ENCODE measurements at places on chromosomes 11 and 22. TPM values are rescaled to one million over a fixed set of nuclear protein-coding genes. Genes with fewer than 3 reads are reported as not detected.

AMOTL1 gene
- total RNA-seq, result 27.6 TPM

MAPK8IP2 gene
- total RNA-seq, result 6.4 TPM

SYT13 gene
- 1.4 TPM for total RNA-seq

ALG12 gene
- total RNA-seq, result 16.6 TPM

NXPE2 gene
- total RNA-seq, result not detected

HBE1 gene
- total RNA-seq, result 212 TPM

MRPL16 gene
- total RNA-seq, result 61.0 TPM

MED19 gene
- total RNA-seq, result 18.0 TPM

PLEKHA7 gene
- total RNA-seq, result 7.2 TPM

SDHD gene
- total RNA-seq, result 129 TPM

OR5A1 gene
- total RNA-seq, result not detected

OR4A47 gene
- not detected for total RNA-seq

DNA sequence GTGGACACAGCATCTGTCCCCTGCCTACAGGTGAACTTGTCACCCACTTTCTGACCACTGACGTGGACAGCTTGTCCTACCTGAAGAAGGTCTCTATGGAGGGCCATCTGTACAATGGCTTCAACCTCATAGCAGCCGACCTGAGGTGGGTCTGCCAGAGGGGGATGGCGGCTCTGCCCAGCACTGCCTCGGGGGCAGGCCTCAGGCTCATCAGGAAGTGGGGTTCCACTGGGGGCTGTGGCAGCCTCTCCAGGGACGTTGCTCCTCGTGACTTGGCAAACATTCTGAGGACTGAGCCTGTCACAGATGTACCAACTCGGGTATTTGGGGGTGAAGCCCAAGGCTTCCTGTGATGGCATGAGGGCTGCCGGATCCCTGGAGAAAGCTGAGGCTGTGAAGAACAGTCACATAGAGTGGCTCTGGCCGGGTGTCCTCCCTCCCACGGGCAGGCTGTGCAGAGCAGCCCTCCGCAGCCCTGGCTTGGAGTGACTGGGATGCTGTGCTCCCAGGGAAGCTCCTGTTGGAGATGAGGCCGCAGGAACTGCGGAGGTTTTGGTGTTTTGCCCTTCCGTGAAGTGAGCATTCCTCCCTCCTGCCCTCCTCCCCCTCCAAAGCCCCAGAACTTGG is 26.5 kb upstream of the DGCR8 start:
- 0 out of 2 replicates have a peak, but pooled peaks cover 3% of the 10 kb centered on the region for H3K36me3 ChIP-seq
- no peaks in the 10 kb centered on the region for H3K4me1 ChIP-seq
- no peak overlapping the region for H3K4me3 ChIP-seq
- no peak overlapping the region for H3K27ac ChIP-seq
- no peaks in the 10 kb centered on the region for H3K27me3 ChIP-seq

GRCh38 chr11:27263046-27263445 is 100.0 kb downstream of the CCDC34 start:
- H3K4me3 ChIP-seq, result no peak overlapping the region
- no peaks in the 10 kb centered on the region for H3K27me3 ChIP-seq
- DNase-seq, result no peak
- no peaks in the 10 kb centered on the region for H3K36me3 ChIP-seq
- H3K4me1 ChIP-seq, result no peaks in the 10 kb centered on the region
- no peak overlapping the region for H3K27ac ChIP-seq

DNA sequence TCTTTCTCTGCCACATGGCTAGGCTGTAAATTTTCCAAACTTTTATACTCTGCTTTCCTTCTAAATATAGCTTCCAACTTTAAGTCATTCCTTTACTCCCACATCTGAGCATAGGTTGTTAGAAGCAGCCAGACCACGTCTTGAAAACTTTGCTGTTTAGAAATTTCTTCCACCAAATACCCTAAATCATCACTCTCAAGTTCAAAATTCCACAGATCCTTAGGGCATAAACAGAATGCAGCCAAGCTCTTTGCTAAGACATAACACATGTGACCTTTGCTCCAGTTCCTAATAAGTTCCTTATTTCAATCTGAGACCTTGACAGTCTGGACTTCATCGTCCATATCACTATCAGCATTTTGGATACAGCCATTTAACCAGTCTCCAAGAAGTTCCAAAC is 749.9 kb downstream of the METTL15 start:
- H3K36me3 ChIP-seq, result no peaks in the 10 kb centered on the region
- H3K4me1 ChIP-seq, result no peaks in the 10 kb centered on the region
- no peak for DNase-seq
- H3K27me3 ChIP-seq, result no peaks in the 10 kb centered on the region

DNA sequence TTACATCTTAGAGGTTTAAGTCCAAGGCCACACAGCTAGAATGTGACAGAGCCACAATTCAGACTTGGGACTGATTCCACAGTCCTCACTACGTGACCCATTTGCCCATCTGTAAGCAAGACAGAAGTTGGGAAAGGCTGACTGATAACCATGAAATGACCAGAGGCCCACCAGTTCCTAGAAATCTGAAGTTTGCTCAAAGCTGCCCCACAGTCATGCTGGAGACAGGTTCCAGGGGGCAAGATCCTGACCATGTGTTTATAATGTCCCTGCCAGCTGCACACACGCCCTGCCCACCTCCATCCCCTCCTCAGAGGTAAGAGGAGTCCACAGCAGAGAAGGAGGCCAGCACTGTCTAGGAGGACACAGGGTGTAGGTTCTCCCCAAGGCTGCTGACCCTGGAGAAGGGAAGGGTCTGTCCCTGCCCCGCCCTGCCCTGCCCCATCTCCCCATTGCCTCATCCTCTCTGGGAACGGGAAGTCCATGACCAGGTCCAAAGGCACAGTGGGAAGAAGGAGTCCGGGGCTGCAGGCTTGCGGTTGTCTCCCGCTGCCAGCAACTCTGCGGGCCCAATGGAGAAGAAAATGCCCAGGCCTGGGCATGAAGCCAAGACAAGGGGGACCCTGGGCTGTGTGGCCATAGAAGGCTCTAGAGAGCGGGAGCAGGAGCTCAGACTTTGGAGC is 11.9 kb upstream of the OAF start:
- DNase-seq, result no peak
- H3K4me3 ChIP-seq, result no peak overlapping the region
- no peak overlapping the region for H3K27ac ChIP-seq
- no peaks in the 10 kb centered on the region for H3K36me3 ChIP-seq
- no peaks in the 10 kb centered on the region for H3K4me1 ChIP-seq

DNA sequence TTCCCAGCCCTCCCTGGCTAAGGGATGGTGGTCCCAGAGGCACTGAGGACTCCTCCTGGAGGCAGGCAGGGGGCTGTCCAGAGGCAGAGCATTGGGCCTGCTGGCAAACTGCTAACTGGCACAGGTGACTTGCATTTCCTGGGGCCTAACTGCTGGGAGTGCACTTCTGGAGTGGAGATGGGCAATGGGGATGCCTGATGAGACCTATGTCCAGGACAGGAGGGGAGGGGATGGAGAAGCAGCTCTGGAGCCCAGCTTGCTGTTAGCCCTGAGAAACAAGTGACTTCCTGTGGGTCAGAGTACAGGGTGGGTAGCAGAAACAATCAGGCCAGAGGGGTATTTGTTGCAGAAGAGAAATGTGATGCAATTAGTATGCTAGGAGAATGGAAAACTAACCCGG is 253.2 kb downstream of the ST3GAL4 start:
- no peak for DNase-seq
- H3K27me3 ChIP-seq, result peaks cover 29% of the 10 kb centered on the region
- no peaks in the 10 kb centered on the region for H3K36me3 ChIP-seq
- H3K4me3 ChIP-seq, result no peak overlapping the region
- no peak overlapping the region for H3K27ac ChIP-seq
- H3K4me1 ChIP-seq, result peaks cover 4% of the 10 kb centered on the region

- peaks cover 36% of the 10 kb centered on the region for H3K27me3 ChIP-seq
- H3K4me1 ChIP-seq, result no peaks in the 10 kb centered on the region
- no peaks in the 10 kb centered on the region for H3K36me3 ChIP-seq
- DNase-seq, result no peak
- H3K4me3 ChIP-seq, result no peak overlapping the region
Observed at GRCh38 chr11:126522152-126522551, 166.7 kb downstream of the ST3GAL4 start.

- no peaks in the 10 kb centered on the region for H3K27me3 ChIP-seq
- DNase-seq, result no peak
- no peaks in the 10 kb centered on the region for H3K36me3 ChIP-seq
- no peak overlapping the region for H3K4me3 ChIP-seq
- H3K4me1 ChIP-seq, result peaks cover 20% of the 10 kb centered on the region
Observed at GRCh38 chr11:78048561-78048960, 15.1 kb upstream of the THRSP start.

DNA sequence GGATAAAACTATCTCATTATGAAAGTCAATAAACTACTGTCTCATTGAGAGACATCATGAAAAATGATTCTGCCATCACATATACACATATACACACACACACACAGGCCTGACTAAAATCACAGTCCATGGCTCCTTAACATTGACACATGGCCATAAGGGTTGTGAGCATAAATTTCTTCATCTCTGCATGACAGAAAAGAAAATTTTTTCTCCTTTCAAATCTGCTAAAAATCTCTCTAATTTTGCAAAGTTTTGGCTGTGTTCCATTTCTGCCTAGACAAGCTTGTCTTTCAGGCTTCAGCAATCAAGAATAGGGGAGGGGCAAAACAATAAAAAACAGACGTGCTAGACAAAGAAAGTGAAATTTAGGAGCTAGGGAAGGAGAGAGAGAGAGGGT is 324.5 kb downstream of the LRRC4C start:
- H3K27me3 ChIP-seq, result no peaks in the 10 kb centered on the region
- DNase-seq, result no peak
- H3K4me3 ChIP-seq, result no peak overlapping the region
- H3K27ac ChIP-seq, result no peak overlapping the region
- H3K4me1 ChIP-seq, result no peaks in the 10 kb centered on the region

- H3K27ac ChIP-seq, result no peak overlapping the region
- peaks cover 8% of the 10 kb centered on the region for H3K4me1 ChIP-seq
- H3K4me3 ChIP-seq, result no peak overlapping the region
- no peak for DNase-seq
Observed at GRCh38 chr11:108863528-108863927, 198.7 kb downstream of the DDX10 start.

GRCh38 chr11:76253416-76253815 is 47.1 kb upstream of the WNT11 start:
- DNase-seq, result no peak
- H3K4me1 ChIP-seq, result no peaks in the 10 kb centered on the region
- no peak overlapping the region for H3K4me3 ChIP-seq
- H3K36me3 ChIP-seq, result no peaks in the 10 kb centered on the region
- H3K27me3 ChIP-seq, result no peaks in the 10 kb centered on the region

DNA sequence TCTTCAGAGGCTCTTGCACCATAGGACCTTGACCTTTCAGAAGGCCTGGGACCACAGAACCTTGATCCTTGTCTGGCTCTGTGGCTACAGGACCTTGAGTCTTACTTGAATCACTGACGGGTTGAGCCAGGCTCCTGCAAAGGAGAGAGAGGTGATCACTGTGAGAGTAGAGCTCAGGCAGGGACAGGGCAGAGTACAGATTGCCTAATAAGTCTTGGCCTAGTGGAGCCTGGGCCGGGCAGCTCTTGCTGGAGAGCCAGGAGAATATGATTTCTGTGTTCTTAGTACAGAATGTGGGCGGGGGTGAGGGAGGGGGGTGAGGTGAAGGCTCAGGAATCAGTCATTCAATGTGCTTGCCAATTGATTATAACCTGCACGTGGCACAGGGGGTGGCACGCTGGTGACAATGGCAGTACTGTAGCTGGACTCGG is 26.0 kb downstream of the SERPINH1 start:
- H3K27ac ChIP-seq, result no peak overlapping the region
- H3K36me3 ChIP-seq, result no peaks in the 10 kb centered on the region
- H3K27me3 ChIP-seq, result peaks cover 2% of the 10 kb centered on the region
- no peak overlapping the region for H3K4me3 ChIP-seq

GRCh38 chr11:134459246-134460061 is 47.4 kb upstream of the B3GAT1 start:
- no peaks in the 10 kb centered on the region for H3K4me1 ChIP-seq
- DNase-seq, result no peak
- H3K4me3 ChIP-seq, result no peak overlapping the region
- H3K27me3 ChIP-seq, result peaks cover 17% of the 10 kb centered on the region
- no peaks in the 10 kb centered on the region for H3K36me3 ChIP-seq
